ENCODE measurements at places on chromosomes 2 and 18. TPM values are rescaled to one million over a fixed set of nuclear protein-coding genes. Genes with fewer than 3 reads are reported as not detected.

- no peaks in the 10 kb centered on the region for H3K4me1 ChIP-seq
- H3K4me3 ChIP-seq = no peak overlapping the region
- no peaks in the 10 kb centered on the region for H3K36me3 ChIP-seq
These were observed 7.6 kb downstream of the KCNG2 start for GRCh38 chr18:79805211-79805887.

GRCh38 chr18:54503131-54503894 is 87.7 kb upstream of the DYNAP start:
- H3K36me3 ChIP-seq = no peaks in the 10 kb centered on the region
- H3K4me3 ChIP-seq = no peak overlapping the region
- H3K27me3 ChIP-seq = no peaks in the 10 kb centered on the region
- no peaks in the 10 kb centered on the region for H3K4me1 ChIP-seq
- DNase-seq = no peak

DNA sequence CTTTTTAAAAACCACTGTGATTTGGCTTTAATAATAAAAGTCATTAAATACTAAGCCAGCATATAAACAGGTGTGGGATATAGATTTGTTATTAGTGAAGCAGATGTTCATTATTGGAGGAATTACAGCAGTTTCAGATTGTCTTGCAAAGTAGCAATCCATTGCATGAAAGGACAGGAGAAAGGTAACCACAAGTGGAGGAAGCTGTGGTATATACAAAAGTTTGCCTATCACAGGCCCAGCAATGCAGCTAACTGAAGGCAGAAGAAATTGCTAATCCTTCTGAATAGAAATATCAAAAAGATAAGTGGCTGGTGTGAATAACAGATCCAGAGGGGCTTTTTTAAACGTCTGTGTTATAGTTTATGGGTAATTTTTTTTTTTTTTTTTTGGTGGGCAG is 199.4 kb downstream of the ZNF385B start:
- no peak overlapping the region for H3K27ac ChIP-seq
- H3K4me1 ChIP-seq = no peaks in the 10 kb centered on the region
- H3K36me3 ChIP-seq = no peaks in the 10 kb centered on the region
- no peaks in the 10 kb centered on the region for H3K27me3 ChIP-seq

DNA sequence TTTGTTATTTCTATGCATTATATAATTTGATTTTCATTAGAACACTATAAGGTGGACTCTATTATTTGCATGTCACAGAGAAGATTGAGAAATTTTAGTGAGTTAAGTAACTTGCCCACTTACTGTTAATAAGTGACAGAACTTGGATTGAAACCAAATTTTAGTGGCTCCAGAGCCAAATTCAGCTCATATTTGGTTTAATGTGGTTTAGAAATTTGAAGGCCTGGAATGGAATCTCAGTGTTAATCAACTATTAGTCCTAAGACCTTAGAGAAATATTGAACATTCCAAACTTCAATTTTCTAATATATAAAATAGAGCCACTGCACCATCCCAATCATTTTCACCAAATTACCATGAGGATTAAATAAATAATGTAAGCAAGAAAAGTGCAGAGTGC is 281.6 kb downstream of the ZNF385B start:
- no peaks in the 10 kb centered on the region for H3K36me3 ChIP-seq
- no peaks in the 10 kb centered on the region for H3K27me3 ChIP-seq
- DNase-seq = no peak
- no peak overlapping the region for H3K27ac ChIP-seq
- H3K4me1 ChIP-seq = no peaks in the 10 kb centered on the region

GRCh38 chr2:165745916-165746315 is 48.1 kb downstream of the GALNT3 start:
- no peak for DNase-seq
- no peak overlapping the region for H3K4me3 ChIP-seq
- no peaks in the 10 kb centered on the region for H3K4me1 ChIP-seq
- H3K27ac ChIP-seq = no peak overlapping the region

GRCh38 chr2:16161768-16162490 is 221.6 kb downstream of the MYCN start:
- DNase-seq = no peak
- no peak overlapping the region for H3K4me3 ChIP-seq
- H3K27ac ChIP-seq = no peak overlapping the region
- H3K4me1 ChIP-seq = no peaks in the 10 kb centered on the region
- no peaks in the 10 kb centered on the region for H3K36me3 ChIP-seq
- H3K27me3 ChIP-seq = no peaks in the 10 kb centered on the region

DNA sequence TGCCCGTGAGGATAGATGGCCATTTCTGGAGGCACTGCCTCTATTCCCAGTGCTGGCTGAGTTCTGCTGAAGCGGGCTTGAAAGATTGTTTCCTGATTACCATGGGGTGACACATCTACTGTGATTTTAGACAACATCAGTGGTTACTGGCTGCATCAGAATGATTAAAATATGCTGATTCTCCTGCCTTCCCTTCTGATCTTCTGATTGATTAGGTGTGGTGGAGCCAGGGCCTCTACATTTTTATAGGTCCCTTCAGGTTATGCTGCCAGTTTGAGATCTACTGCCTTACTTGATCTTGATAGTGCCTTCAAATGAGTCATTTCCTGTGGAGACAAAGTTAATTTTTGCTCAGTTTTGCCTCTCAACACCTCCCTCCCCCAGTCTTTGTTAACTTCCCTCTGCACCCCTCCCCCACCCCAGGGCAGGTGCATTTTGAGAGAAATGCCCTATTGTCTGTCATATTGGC is 31.6 kb upstream of the SNORC start:
- no peak overlapping the region for H3K4me3 ChIP-seq
- H3K36me3 ChIP-seq = peaks cover 7% of the 10 kb centered on the region
- H3K27me3 ChIP-seq = no peaks in the 10 kb centered on the region

- no peak overlapping the region for H3K4me3 ChIP-seq
- DNase-seq = no peak
- H3K36me3 ChIP-seq = no peaks in the 10 kb centered on the region
- no peak overlapping the region for H3K27ac ChIP-seq
- H3K27me3 ChIP-seq = no peaks in the 10 kb centered on the region
These were observed 155.0 kb downstream of the ARHGAP15 start for GRCh38 chr2:143284087-143284675.

DNA sequence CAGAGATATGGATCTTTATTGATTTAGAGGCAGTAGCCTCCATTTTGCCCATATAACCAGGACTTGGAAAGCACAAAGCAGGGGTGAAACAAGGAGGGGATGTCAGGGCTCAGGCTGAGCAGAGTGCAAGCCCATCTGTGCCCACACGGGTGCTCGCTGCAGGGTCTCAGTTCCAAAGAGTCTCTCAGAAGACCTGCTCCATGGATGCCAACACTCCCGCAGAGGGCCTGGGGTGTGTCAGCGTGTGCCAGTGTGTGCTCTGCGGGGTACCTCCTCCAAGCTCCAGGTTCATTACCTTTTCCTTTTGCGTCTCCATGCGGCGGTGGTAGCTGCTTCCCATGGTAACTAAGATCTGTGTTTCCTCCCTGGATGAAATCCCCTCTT is 107.5 kb downstream of the EIPR1 start:
- DNase-seq = no peak
- no peaks in the 10 kb centered on the region for H3K4me1 ChIP-seq
- no peak overlapping the region for H3K27ac ChIP-seq
- H3K36me3 ChIP-seq = no peaks in the 10 kb centered on the region

- no peaks in the 10 kb centered on the region for H3K4me1 ChIP-seq
- no peaks in the 10 kb centered on the region for H3K27me3 ChIP-seq
- no peaks in the 10 kb centered on the region for H3K36me3 ChIP-seq
- no peak for DNase-seq
- no peak overlapping the region for H3K4me3 ChIP-seq
These were observed 107.9 kb upstream of the CYP26B1 start for GRCh38 chr2:72255540-72255939.

- no peaks in the 10 kb centered on the region for H3K4me1 ChIP-seq
- H3K4me3 ChIP-seq = no peak overlapping the region
- DNase-seq = peak; percentile 32
These were observed 193.9 kb downstream of the SMAD2 start for GRCh38 chr18:47736376-47737140.

DNA sequence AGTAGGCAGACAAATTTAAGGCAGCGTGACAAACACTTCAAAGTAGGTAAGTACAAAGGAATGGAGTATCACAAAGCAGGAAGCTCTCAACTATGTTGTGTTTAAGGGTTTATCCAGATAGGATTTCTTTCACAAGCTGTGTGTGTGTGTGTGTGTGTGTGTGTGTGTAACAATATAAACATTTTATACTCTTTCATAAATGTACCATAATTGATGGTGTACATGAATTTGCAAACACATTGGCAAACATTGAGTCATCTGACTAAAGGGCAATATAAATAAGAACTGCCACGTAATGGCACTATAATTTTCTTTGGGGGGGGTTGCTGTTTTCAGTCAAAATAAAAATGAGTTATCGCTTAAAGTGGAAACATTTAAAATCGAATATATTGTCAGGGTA is 1004.4 kb upstream of the DDX18 start:
- no peaks in the 10 kb centered on the region for H3K36me3 ChIP-seq
- H3K27ac ChIP-seq = no peak overlapping the region
- DNase-seq = no peak
- H3K4me1 ChIP-seq = no peaks in the 10 kb centered on the region
- no peaks in the 10 kb centered on the region for H3K27me3 ChIP-seq
- H3K4me3 ChIP-seq = no peak overlapping the region

GRCh38 chr18:59129951-59130703 is 9.6 kb upstream of the SEC11C start:
- H3K36me3 ChIP-seq = no peaks in the 10 kb centered on the region
- H3K27ac ChIP-seq = no peak overlapping the region
- H3K4me1 ChIP-seq = no peaks in the 10 kb centered on the region
- H3K27me3 ChIP-seq = no peaks in the 10 kb centered on the region
- no peak for DNase-seq

DNA sequence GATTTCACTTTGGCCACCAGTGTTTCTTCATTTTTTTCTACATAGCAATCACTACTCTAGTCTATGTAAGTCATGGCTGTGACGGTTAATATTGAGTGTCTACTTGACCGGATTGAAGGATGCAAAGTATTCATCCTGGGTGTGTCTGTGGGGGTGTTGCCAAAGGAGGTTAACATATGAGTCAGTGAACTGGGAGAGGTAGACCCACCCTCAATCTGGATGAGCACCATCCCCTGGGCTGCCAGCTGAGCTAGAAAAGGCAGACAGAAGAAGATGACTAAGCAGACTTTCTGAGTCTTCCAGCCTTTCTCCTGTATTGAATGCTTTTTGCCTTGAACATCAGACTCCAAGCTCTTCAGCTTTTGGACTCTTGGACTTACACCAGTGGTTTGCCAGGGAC is 265.0 kb upstream of the SLC8A1 start:
- no peak overlapping the region for H3K27ac ChIP-seq
- no peak overlapping the region for H3K4me3 ChIP-seq
- H3K36me3 ChIP-seq = no peaks in the 10 kb centered on the region

GRCh38 chr2:10752236-10752635 is 30.8 kb downstream of the ATP6V1C2 start:
- no peaks in the 10 kb centered on the region for H3K36me3 ChIP-seq
- no peak for DNase-seq
- no peak overlapping the region for H3K4me3 ChIP-seq
- H3K27me3 ChIP-seq = no peaks in the 10 kb centered on the region
- H3K4me1 ChIP-seq = no peaks in the 10 kb centered on the region

DNA sequence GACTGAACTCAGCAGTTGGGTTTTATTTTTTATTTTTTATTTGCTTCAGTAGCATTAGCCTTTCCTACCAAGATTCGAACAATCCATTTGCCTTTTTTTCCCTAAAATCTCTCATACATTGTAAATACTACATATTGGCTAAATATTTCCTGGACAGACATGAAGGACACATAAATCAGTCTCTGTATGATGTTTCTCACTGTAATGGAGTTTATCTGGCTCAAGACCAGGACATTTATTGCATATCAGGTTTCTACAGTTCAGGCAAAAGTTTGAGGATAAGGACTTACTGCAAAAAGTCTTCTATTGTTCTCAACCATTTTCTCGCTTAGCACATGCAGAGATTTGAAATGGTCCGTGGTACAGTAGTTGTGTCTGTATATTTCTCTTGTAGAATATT is 3.3 kb downstream of the CLUL1 start:
- H3K36me3 ChIP-seq = no peaks in the 10 kb centered on the region
- no peaks in the 10 kb centered on the region for H3K27me3 ChIP-seq
- H3K27ac ChIP-seq = no peak overlapping the region
- DNase-seq = no peak
- no peak overlapping the region for H3K4me3 ChIP-seq

DNA sequence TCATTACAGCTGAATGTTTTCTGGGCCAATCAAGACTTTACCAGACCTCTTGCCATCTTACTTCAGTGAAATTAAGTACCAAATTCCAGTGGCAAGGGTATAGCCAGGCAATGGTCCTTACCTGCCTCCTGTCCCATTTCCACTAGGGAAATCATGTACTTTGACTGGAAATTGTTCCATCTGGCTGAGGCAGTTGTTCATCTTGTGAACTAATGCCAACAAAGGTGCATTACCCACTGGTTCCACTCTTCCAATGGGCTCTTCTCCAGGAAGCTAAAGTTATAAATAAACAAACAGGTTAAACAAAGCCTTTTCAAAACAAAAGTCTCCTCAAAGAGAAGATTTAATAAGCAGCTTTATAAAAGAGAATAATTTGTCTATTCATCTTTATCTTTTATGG is 80.7 kb upstream of the DNER start:
- no peak overlapping the region for H3K4me3 ChIP-seq
- H3K27ac ChIP-seq = no peak overlapping the region
- peaks cover 28% of the 10 kb centered on the region for H3K36me3 ChIP-seq
- no peaks in the 10 kb centered on the region for H3K27me3 ChIP-seq

DNA sequence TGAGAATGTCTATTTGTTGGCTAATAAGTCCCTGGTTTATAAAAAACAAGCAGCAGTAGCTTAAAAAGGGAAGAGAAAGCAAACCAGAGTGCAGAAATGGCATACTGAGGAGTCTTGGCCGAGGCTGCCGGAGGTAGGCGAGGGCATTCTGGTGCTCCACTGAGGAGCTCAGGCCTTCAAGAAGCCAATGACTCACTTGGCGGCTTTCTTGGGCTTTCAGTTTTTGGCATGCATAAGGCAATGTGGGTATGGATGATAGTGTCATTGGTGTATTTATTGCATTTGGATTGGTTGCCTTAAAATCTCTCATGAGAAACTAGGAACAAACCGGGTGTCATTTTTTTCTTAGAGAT is 119.6 kb upstream of the ARL5A start:
- no peaks in the 10 kb centered on the region for H3K36me3 ChIP-seq
- H3K27ac ChIP-seq = no peak overlapping the region
- DNase-seq = no peak

- H3K36me3 ChIP-seq = peaks cover 5% of the 10 kb centered on the region
- H3K27ac ChIP-seq = no peak overlapping the region
- DNase-seq = no peak
- no peaks in the 10 kb centered on the region for H3K27me3 ChIP-seq
- peaks cover 36% of the 10 kb centered on the region for H3K4me1 ChIP-seq
These were observed 85.9 kb downstream of the MTCL1 start for GRCh38 chr18:8791171-8791651.

GRCh38 chr2:127321303-127321702 is 27.4 kb upstream of the ERCC3 start:
- H3K4me1 ChIP-seq = no peaks in the 10 kb centered on the region
- no peak for DNase-seq
- no peak overlapping the region for H3K27ac ChIP-seq

Gene PECR
- polyA plus RNA-seq = 25.9 TPM

Gene SLC66A3
- polyA plus RNA-seq = 11.4 TPM

Gene PAX8
- 10.8 TPM for polyA plus RNA-seq

Gene CD226
- under 0.01 TPM for polyA plus RNA-seq

Gene CCDC150
- not detected for polyA plus RNA-seq

Gene IL1R2
- 21.6 TPM for polyA plus RNA-seq

Gene COLEC12
- 2.4 TPM for polyA plus RNA-seq

Gene FAM228A
- 0.23 TPM for polyA plus RNA-seq

Gene HES6
- polyA plus RNA-seq = 40.7 TPM

Gene EFR3B
- 0.50 TPM for polyA plus RNA-seq

Gene RGPD3
- polyA plus RNA-seq = not detected

Gene CRYGC
- polyA plus RNA-seq = not detected

All from sigmoid colon (tissue), 7 donors.